NCI-H187 (cell line): ENCODE measurements at places on chromosomes 4 and X.

DNA sequence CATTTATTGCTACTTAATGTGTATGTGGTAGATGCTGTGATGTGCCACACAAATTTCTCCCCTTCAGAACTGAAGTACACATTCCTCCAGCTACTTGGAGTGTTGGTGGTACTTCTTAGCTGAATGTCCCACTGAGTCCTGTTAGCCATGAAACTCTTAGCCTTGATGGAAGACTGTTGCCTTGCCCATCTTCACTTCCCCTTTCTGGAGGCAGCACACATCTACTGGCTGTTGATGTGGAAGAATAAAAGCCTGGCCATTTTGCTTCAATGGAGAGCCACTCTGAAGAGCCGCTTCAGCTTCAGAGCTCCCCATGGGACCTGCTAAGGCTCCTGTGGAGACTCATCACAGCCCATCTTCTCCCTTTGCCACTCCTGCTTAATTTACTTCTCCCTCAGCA, 157.7 kb upstream of the PITX2 start:
- no peak for DNase-seq

DNA sequence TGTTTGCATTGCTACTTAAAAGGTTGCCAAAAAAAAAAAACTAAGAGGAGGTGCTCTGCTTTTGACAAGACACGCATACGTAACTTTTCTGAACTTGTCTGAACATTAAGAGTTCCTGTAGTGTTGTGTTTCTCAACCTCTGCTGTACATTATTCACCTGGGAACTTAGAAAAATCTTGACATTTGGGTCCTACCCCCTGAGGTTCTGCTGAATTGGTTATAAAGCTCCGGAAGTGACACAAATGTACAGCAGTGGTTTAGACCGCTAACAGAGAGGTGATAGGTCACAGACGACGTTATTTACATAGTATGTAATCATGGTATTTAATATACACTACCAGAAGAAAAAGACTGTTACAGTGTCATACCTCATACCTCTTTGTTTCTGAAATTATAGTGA, 61.1 kb downstream of the CPEB2 start:
- no peak for DNase-seq

- DNase-seq = peak; percentile 8
These were observed at the start of gene DCTD for GRCh38 chr4:182917182-182918043. TSS of gene DCTD (minus strand) at chr4:182917386. CDS start at chr4:182915568, 1,818 bp downstream.

DNA sequence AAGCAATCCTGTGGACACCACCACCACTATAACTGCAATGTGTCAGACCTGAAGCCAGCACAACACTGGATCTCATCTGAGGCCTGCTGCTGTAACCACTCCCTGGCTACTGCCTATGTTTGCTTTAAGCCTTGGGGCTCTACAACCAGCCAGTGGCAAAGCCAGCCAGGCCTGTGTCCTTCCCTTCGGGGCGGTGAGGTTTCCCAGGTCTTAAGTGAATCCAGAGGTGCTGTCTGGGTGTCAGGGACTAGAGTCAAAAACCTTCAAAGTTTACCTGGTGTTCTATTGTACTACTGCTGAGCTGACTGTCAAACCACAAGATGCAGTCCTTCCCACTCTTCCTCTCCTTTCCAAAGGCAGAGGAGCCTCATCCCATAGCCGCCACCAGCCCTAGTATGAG, 750.5 kb downstream of the FAM133A start:
- DNase-seq = no peak

DNA sequence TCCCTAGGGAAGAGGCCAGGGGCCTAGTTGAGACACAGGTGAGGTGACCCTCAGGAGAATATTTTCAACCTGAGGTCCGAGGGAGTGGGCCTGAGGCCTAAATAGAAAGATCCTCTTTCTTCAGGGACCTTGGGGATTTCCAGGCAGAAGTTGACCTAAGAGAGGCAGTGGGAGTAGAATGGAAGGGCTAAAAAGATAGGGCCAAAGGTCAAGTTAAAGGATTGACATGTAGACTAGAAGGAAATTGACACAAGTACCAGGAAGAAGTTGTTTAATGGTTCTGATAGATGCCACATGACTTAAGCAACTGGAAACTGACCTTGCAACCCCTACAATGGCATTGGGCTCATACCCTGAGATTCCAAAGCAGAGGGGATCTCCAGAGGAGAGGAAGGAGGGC, 76.9 kb downstream of the SHROOM3 start:
- DNase-seq = no peak

DNA sequence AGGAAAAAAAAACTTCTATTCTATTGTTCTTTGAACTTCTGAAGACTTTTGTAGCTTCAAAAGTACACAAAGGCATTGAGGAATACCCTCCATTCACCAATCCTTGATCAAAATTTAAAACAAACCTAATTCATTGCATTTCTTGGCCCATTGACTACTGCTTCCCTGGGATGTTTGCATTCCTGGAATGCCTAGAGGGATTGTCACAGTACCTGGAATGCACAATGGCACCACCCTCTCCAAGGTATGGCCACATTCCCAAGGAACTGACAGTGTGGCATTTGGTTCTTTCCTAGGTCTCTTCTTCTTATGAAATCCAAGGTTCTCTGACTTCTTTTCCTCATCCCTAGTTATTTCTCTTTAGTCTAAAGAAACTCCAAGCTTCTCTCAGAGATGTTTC, 600.7 kb downstream of the CCSER1 start:
- DNase-seq = no peak

GRCh38 chr4:87375719-87376291, 15.2 kb downstream of the HSD17B11 start:
- no peak for DNase-seq

GRCh38 chr4:48254381-48255071, 15.1 kb downstream of the TEC start:
- no peak for DNase-seq

- DNase-seq = no peak
These were observed 1.0 kb upstream of the OTOP1 start for GRCh38 chr4:4227510-4228355.

GRCh38 chr4:39978904-39979303, 1.2 kb upstream of the PDS5A start:
- DNase-seq = no peak

DNA sequence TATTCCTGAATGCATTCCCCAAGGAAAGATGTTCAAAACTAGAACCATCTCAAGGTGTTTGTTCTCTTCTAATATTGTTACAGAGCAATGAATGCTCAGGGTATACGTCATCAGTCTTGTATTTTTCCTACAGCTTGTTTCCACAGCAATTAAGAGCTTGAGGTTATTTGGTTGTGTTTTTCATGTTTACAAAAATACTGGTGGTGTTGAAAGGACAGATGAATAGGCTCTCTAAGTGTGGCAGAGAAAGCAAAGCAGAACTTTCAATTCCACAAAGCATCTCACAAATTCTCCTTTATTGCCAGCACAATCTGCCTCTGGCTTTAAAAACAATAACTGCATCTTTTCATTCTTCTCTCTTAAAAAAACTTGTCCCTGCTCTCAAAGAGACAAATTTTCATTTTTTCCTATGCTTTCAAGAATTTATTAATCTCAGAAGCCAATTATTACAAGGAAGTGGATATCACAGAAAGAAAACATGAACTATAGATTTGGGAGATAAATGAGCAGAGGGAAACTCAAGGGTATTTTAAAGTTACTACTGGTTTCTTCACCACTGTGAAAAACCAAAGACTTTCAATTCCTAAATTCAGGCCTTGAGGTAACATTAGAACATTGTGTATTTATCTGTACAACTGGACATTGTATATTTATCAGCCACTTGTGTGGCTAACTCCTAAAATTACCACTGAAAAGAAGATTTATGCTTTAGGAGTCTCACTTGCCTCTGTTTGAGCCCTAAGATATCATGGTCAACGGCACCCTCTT, 49.2 kb downstream of the DDX53 start:
- DNase-seq = no peak

- peak; percentile 9 for DNase-seq
These were observed at the start of gene ZDHHC15 for GRCh38 chrX:75522565-75523431. TSS of gene ZDHHC15 (minus strand) at chrX:75523037. CDS start at chrX:75523024, 13 bp downstream.

GRCh38 chr4:113419631-113420030, 341.9 kb downstream of the CAMK2D start:
- DNase-seq = no peak
